ENCODE measurements at places on chromosomes 3 and 15.

DNA sequence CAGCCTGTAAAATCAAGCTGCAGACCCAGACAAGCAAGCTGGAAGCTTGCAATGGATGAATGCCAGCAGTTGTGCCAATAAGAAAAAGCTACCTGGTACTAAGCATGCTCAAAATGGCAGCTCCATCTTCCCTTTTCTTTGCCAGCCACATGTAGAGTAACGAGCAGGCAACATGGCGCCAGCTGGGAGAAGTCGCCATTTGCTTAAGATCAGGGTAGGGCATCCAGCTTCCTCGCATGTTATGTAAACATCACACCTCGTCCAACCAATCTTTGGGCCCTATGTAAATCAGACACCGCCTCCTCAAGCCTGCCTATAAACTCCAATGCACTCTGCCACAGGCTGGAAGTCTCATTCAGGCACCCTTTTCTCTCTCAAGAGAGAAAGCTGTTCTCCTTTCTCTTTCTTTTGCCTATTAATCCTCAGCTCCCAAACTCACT lies 973.9 kb downstream of the FHIT start:
- no peak for DNase-seq

DNA sequence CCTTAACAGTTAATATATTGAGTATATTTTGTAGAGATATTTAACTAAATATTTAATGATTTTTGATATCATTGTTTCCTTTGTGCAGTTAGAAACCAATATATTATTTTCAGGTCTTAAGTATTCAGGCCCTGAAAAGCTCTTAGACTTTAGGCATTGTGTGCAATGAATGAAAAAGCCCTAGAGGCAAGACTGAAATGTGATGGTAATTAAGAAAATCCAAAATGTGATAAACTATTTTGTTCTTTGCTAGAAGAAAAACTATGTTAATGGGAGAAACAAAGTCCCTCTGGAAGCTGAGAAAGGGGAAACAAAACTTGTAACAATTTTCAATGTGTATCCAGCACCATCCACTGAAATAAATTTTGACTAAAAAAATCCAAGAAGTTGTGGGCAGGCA lies 54.6 kb upstream of the SSR3 start:
- no peak for DNase-seq

- no peak for DNase-seq
These were observed 198.2 kb downstream of the SLCO3A1 start for GRCh38 chr15:92051716-92052115.

DNA sequence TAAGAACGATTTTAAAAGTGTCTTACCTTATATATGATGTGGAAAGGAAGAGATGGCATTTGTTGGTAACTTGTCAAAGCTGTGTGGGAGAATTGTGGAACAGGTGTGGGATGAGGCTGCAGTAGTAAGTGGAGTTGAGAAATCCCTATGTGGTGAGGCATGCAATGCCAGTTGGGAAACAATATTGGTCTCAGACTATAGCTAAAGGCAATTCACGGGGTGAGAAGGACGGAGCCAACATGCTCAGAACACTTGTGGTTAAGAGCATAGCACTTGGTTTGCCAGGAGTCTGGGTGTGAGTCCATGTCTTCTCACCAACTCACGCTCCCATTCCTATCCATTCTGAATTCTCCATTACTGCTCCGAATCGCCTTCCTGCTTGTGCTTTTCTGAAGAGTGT lies 615.6 kb upstream of the ADAMTS9 start:
- DNase-seq, result no peak

GRCh38 chr3:125145751-125146475 lies 66.6 kb downstream of the SLC12A8 start:
- no peak for DNase-seq

GRCh38 chr15:80252121-80252518 lies at the start of gene CTXND1:
CTXND1 (minus strand) TSS chr15:80252213; CDS start chr15:80201949, 50,264 bp downstream.
- DNase-seq, result no peak

- DNase-seq, result no peak
These were observed 118.2 kb downstream of the GADL1 start for GRCh38 chr3:30776186-30776815.

DNA sequence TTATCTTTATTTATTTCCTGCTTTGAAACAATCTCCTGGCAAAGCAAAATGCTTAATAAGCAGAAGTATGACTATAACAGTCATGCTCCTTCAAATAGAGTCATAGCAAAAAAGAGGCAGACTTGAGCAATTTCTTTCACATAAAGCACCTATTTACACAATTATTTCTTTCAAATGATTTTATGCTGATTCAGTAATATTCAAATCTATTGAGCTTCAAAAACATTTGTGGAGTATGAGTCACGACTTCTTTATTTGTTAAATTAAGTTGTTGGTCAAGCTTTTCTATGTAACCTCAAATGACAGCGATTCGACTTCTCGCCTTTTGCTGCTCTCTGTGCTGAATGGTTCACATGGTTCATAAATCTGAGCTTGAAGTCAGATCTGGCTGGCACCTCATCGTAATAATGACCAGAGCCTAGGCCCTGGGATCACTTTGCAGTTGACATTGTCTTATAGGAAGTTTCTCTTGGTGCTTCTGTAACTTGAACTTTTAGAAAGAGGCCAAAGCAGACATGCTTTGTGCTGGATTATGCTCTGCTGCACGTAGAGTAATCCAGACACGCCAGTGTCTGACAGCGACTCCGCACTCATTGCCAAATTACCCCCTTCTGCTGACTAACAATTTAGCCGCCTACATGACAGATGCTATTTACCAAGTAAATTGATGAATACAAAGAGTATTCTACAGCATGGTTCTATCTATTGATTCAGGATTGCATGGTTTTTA lies 139.0 kb downstream of the MCTP2 start:
- no peak for DNase-seq

DNA sequence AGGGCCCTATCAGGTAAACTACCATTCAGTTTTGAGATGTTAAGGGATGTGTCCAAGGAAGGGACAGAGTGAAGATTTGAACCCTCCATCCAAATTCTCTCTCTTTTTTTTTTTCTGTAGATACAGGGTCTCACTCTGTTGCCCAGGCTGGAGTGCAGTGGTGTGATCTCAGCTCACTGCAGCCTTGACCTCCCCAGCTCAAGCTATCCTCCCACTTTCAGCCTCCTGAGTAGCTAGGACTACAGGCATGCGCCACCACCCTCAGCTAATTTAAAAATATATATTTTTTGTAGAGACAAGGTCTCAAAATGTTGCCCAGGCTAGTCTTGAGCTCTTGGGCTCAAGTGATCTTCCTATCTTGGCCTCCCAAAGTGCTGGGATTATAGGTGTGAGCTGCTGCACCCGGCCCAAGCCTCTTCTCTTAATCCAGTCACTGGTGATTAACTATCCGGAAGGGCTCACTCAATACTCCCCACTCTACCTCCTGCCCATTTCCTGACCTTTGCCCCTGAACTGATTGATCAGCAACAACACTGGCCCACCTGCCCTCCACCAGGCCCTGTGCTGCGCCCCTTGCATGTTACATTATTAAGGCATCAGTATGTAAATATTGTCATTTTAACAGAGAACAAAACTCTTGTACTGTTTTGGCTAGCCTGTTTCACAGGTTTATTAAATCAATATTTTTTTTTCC lies 164.7 kb downstream of the CTNNB1 start:
- no peak for DNase-seq

- DNase-seq, result no peak
These were observed 133.2 kb downstream of the SLC25A26 start for GRCh38 chr3:66354001-66354400.

GRCh38 chr3:55584716-55585368 lies 97.7 kb upstream of the WNT5A start:
- DNase-seq, result no peak

GRCh38 chr15:64070965-64071851 lies 22.4 kb downstream of the CIAO2A start:
- no peak for DNase-seq

DNA sequence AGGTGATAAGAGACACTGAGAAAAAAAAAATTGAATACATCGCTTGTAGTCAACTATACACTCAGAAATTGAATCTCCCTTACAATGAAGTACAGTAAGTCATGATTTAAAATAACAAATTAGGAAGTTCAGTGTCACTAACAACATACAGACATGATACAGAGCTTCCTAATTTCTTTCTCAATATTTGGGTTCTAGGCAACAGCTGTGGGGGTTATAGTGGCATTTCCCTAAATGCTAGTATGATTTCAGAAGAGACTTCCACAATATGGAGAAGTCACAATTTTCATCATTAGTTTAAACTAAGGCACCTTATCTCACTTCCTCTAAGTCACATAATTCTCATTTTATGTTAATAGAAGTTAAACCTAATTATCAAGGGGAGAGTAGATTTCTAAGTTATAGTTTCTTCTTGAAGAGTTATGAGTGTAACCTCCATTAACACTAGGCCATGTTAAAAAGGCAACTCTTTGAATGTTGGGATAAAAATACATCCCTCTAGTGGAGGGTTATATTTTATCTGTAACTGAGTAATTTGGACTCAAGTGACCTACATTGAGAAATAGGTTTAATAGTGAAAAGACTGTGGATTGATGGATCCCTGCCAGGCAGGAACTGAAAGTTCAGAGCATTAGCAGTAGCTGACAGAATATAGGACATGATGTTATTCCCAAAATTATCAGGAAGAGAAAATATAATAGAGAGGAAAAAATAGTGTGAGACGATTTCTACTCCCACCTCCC lies 286.0 kb upstream of the SUCLG2 start:
- DNase-seq, result no peak

- DNase-seq, result no peak
These were observed 204.8 kb downstream of the RSRC1 start for GRCh38 chr3:158314426-158315357.

GRCh38 chr3:55185380-55185779 lies 257.5 kb upstream of the LRTM1 start:
- DNase-seq, result no peak

GRCh38 chr3:114711321-114711886 lies 417.6 kb downstream of the TIGIT start:
- DNase-seq, result no peak

DNA sequence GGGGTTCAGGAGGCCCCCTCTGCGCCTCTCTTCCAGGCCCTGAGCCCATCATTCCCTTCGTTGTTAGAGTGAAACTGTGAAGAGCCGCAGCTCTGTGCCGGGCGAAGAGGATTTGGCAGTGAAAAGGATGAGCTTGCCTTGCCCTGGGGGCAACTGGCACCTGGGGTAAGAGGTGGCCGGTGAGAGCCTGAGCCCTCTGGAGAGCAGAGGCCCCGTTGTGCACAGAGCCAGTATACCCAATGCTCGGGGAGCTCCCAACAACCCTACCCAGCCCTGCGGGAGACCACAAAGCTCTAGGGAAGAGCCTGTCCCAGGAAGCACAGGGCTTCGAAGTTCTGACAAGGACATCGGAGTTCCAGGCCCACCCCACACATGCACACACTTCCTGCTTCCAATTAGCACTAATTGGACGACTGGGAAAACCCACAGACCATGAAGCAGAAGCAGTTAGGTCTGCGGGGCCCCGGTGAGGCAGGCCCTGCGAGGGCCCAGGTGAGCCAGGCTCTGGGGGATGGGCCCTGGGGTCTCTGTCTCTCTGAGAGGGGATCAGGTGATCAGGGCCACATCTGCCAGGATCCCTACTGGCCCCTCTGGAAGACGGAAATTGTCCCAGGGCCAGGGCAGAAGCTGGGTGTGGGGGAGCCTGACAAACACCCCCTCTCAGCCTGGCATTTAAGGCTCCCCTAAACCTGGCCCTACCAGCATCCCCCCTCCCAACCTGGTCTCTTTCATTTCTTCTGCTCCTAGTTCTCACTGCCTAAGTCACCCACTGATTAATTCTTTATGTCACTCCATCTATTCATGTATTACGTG lies 27.9 kb upstream of the SFMBT1 start:
- no peak for DNase-seq

GRCh38 chr15:78046796-78047341 lies 30.6 kb downstream of the TBC1D2B start:
- no peak for DNase-seq

- DNase-seq, result no peak
These were observed 14.4 kb upstream of the KY start for GRCh38 chr3:134665243-134665642.

DNA sequence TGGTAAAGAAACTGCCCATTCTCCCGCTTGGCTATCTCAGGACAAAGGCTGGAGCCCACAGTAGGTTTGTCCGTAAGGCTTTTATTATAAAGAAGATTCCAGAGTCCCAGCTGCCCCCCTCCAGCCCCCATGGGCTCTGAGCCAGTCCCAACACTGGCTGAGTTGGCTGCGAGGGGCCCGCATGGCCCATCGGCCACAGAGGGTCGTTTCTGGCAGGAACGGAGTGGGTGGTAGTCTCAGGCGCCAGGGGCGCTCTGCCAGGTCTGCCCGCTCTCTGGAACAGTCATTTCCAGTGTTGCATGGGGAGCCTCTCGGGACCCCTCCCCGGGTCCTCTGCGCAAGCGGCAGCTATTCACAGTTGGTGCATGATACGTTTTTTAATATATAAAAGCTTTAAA lies 12.2 kb downstream of the H1-8 start:
- no peak for DNase-seq

DNA sequence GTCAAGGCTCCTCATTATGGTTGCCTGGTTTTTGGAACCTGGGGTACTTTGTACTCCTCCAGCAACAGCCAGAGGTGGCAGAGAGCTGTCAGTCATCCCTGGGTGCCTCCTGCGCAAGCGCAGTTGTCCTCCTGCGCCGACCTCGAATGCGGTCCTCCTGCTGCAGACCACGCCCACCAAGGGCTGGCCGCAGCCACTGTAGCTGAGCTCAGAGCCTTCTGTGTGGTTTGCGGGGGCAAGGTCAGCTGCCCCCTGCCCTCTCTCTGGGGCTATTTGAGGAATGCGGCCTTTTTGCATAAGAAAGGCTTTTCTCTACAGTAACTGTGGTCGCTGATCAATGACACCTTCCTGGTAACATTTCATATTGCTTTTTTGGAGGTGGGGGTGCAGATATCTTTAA lies 131.3 kb upstream of the SNRPN start:
- no peak for DNase-seq

Measured in NCI-H2107 (cell line).